ENCODE measurements at places on chromosomes 12 and 14.

DNA sequence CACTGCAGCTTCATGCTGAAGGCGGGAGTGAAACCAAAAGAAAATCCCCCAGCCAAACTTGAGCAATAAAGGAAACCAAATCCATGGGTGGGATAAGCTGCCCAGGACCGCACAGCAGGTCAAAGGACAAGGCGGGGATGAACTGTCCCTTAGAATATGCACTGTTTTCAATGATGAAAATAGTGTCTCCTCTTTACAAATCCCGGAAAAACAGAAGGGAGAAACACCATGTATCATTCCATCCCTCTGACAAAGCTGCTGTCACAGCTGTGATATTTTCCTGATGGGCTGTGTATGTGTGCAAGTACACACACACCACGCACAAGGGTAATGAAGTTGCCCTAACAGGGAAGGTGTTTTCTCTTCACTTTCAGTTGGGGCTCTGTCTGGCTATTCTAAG lies 70.3 kb downstream of the ACTN1 start:
- no peak for DNase-seq

GRCh38 chr14:47961634-47962033 lies 286.2 kb upstream of the MDGA2 start:
- no peak for DNase-seq

- DNase-seq: no peak
These were observed 144.4 kb downstream of the CAND1 start for GRCh38 chr12:67413577-67413976.

DNA sequence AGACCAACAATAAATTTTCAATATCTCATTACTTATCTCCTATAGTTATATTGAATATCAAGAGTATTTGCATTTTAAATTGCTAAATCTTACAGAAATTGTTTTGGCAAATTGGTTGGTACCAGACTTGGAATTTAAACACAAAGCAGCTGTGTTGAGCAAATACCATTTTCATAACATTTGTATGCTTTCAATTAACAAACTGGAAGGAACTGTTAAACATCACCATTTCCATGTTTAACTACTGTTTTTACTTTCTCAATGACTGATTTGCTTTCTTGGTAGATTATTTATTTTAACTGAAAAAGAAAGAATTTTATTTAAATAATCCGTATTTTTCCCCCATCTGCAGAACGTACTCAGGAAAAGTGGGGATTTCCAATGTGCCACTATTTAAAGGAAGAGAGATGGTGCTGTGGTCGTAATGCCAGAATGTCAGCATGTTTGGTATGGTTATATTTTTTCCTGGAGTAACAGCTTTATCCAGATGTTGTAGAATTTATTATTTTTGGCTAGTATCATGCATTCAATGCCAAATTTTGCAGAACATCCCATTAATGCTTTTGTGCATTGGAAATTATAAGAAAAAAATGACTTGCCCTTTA lies 72.3 kb downstream of the METTL25 start:
- DNase-seq: no peak

DNA sequence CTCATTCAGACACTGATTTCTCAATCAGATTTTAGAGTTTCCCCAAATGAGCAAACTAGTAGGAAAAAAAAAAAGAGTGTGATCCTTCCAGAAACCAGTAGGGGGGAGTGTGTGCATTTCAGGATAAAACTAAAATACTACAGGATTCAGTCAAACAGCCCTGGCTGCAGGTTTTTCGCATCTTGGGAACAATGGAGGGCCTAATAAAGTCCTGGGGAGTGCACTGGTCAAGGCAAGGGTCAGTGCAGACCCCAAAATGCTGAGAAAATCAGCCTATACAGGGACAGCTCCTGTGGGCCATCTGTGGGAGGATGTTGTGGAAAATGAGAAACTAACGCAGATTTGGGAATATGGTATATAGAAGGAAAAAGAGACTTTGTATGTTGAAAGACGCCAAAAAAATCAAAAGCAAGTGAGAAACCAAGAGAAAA lies 22.2 kb upstream of the ABCD4 start:
- peak; percentile 57 for DNase-seq
